Type B pancreatic cell (in vitro differentiated cells): ENCODE measurements at places on chromosomes 4 and X. TPM values are rescaled to one million over a fixed set of nuclear protein-coding genes. Genes with fewer than 3 reads are reported as not detected.
A peak's percentile ranks its signal among the peaks of the same experiment; 100 is the strongest.

DNA sequence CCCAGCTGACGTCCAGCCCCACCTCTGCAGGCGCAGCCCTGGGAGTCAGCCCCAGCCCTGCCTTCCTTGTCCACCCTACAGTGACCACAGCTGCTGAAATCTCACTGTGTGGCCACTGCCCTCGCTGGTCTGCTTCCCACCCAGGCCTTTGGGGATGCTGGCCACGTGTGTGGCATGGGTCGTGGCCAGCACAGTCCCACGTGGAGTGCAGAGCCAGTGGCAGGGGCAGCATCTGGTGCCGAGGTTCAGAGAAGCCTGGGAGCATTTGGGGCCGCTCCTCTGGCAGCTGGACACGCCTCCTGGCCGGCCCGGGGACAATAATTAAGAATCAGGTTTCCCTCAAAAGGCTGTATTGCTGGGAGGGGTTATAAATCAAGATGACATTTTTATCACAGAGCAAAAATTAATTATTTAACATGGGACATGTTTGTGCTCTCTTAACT is 92.1 kb downstream of the HMX1 start:
- no peak for DNase-seq
- no peak overlapping the region for H3K27ac ChIP-seq
- H3K36me3 ChIP-seq, result no peaks in the 10 kb centered on the region
- no peak overlapping the region for H3K4me3 ChIP-seq
- peaks cover 16% of the 10 kb centered on the region for H3K27me3 ChIP-seq
- peaks cover 2% of the 10 kb centered on the region for H3K4me1 ChIP-seq

GRCh38 chr4:164935363-164935762 is 42.1 kb downstream of the TRIM61 start:
- no peak overlapping the region for H3K4me3 ChIP-seq
- no peak for DNase-seq
- no peaks in the 10 kb centered on the region for H3K36me3 ChIP-seq
- H3K27ac ChIP-seq, result no peak overlapping the region
- H3K27me3 ChIP-seq, result no peaks in the 10 kb centered on the region

DNA sequence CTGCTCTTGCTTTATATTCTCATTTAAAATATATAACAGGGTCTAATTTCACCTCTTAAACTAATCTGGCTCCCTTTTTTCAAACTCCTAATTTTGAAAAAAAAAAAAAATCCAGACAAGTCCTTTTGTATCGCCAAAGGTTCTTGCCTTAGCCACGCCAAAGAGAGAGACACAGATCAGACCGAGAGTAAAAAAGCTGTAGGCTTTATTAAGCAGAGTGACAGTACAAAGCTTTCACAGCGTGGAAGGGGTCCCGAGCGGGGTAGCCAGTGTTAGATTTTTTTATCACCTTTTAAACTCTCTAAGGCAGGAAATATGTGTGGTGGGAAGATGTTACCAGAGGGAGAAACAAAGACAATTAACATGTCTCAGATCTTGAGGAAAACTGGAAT is 54.1 kb downstream of the PAGE2 start:
- H3K4me1 ChIP-seq, result no peaks in the 10 kb centered on the region
- peak overlapping the region; percentile 32 for H3K27ac ChIP-seq
- no peaks in the 10 kb centered on the region for H3K36me3 ChIP-seq
- no peak for DNase-seq

The BEX2 gene
- total RNA-seq, result 24.3 and 39.4 TPM in 2 replicates
